GM06990 (cell line): ENCODE measurements at places on chromosomes 1 and 21.

- no peak for DNase-seq
Observed at GRCh38 chr1:110242731-110243130, 32.6 kb downstream of the KCNC4 start.

- DNase-seq, result no peak
Observed at GRCh38 chr1:169326956-169327268, 40.7 kb downstream of the NME7 start.

DNA sequence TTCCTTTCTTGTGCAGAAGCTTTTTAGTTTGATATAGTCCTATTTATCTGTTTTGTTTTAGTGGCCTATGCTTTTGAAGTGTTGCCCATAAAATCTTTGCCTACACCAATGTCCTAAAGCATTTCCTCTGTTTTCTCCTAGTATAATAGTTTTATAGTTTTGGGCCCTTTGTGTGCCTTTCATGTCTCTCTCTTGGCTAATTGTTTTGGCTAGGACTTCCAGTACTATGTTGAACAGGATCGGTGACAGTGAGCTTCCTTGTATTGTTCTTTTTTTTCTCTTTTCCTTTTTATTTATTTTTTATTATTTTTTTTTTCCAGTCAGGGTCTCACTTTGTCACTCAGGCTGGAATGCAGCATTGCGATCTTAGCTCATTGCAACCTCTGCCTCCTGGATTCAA, 47.0 kb upstream of the WARS2 start:
- DNase-seq, result no peak

- no peak for DNase-seq
Observed at GRCh38 chr1:243792891-243793290, 57.2 kb downstream of the AKT3 start.

GRCh38 chr1:98389809-98390208, 271.7 kb upstream of the SNX7 start:
- DNase-seq, result no peak

GRCh38 chr1:114517348-114517747, 6.3 kb upstream of the TRIM33 start:
- no peak for DNase-seq

DNA sequence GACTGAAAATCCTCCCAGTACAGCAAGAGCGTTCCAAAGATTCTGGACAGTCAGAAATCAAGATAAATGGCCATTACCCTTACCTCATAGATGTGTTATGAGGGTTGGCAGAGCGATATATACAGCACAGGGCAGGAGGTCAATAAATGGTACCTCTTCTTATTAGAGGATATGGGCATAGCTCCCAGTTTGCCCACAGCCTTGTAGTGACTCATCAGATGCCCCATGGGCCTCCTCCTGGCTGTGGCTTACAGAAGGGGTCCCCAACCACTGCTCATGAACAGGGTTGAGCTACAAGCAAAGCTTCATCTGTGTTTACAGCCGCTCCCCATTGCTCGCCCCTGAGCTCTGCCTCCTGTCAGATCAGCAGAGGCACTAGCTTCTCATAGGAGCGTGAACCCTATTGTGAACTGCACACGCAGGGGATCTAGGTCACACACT, 7.3 kb upstream of the IFNGR2 start:
- DNase-seq, result no peak

GRCh38 chr1:160581961-160582360, 2.7 kb upstream of the CD84 start:
- DNase-seq, result no peak

DNA sequence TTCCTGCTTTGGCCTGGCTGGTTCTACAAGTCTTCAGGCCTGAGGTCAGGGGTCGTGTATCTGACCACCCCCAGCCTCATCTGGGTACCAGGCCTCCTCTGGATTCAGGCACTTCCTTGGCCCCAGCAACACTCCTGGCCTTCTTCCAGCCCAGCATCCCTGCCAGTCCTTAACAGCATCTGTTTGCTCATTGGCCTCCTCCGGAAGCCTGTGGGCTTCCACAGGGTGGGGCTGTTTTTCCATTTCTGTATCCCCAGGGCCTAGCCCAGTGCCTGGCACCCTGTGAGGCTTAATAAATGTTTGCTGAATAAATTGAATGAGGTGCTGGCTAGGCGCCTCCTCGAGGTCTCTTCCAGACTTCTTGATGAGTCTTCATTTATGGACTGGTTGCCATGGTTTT, 21.5 kb upstream of the GPR37L1 start:
- DNase-seq, result no peak

DNA sequence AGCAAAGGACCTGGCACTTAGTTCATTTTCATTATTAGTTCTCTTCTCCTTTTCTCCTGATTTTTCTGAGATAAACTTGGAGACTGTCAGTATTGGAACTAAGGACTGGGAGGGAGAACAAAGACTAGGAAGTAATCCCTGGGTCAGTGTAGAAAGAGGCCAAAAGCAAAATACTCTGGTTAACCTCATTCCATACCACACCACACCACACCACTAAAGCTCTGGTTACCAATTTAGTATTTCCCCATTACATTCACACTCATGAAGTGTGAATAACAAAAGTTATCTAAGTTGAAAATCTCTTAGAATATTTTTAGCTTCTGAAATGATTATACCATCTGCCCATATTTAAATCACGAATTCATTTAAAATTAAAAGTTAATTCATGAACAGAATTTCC, 68.9 kb upstream of the DMRTA2 start:
- no peak for DNase-seq

DNA sequence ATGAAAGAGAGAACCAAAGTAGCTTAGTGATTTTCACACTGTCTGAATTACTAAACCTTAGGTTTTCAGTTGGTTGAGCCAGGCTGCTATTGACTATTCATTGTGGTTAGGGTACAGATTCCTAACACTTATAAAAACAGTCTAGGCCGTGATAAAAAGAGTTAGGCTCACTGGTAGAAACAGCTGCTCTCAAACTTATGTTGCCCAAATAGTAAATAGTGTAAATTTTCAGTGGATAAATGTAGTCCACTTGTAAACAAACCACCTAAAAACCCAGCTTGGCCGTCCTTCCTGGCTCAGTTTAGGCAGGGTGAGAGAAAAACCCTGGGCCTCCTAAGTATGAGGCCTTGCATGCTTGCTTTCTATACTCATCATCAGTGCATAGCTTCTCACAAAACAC, 34.9 kb downstream of the ARID1A start:
- no peak for DNase-seq

- DNase-seq, result no peak
Observed at GRCh38 chr1:2115702-2116341, 65.6 kb downstream of the PRKCZ start.

- no peak for DNase-seq
Observed at GRCh38 chr1:15850471-15851001, 3.0 kb downstream of the SPEN start.

GRCh38 chr1:9643351-9644256, 7.9 kb upstream of the PIK3CD start:
- DNase-seq, result no peak

DNA sequence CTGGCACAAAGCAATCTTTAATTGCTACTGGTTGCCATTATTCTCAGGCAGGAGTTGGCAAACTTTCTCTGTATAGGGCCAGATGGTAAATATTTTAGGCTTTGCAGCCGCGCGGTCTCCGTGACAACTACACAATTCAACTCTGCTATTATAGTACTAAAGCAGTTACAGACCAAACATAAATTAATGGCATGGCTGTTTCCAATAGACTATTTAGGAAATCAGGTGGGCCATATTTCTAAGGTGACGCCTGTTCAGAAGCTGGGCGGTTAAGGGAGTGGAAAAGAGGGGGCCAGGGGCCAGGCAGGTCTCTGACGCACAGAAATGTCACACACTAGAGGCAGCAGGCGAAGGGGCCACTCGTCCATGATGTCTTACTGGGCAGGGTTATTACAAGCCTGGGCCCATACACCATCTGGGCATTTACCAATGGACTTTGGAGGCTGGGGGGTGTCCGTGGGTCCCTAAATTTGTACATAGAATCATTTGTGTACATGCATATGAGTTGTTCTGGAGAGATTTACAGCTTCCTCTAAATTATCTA, 80.1 kb downstream of the STUM start:
- no peak for DNase-seq

DNA sequence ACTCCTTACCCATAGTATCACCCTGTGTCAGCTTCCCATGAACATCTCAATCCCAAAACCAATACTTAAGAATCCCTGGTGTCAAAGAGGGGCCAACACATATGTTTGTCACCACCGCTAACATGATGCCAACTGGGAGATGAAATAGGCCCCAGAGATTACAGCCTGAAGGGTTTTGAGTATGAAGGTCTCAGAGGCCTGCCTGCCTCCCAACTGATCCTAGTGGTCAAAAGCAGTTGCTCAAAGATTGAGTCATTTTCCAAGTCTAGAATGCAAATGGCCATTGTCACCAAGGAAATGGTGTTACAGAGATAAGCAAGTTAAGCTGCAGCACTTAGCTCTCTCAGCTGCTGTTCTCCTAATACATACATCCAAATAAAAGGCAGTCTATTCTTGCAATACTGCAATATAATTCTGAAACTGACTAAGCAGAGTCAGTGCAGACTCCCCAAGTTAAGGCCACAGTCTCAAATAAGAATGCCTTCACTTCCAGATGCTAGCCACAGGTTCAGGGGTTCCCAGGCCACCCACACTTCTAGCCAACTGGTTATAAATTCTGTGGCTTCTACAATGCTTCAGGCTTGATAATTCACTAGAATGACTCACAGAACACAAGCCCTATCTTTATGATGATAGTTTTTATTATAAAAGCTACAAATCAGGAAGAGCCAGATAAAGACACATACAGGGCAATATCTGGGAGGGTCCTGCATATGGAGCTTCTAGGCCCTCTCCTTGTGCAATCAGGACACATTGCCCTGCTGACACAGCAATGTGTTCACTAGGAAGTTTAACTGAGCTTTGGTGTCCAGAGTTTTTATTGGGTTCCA, 18.7 kb downstream of the DUSP10 start:
- DNase-seq, result no peak

DNA sequence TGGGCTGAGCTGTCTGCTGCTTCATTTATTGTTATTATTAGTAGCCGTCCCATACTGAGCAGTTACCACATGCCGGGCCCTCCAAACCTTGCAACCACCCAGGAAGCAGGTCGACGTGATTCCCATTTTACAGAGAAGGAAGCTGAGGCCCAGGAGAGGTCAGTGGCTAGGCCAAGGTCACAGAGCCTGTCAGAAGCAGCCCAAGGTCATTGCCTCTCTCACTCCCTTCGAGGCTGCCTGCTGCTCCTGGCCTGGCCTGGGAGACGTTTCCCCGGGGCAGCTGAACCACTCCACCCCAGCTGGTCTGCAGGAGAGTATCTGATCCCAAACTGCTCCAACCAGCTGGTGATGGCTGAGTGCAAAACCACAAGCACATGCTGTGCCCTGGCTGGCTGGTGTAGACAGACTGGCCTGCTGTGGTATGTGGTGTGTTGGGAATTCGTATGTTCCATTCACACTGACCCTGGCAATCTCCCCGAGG, 6.5 kb downstream of the PADI4 start:
- no peak for DNase-seq

GRCh38 chr1:55957276-55957675, 622.1 kb downstream of the PLPP3 start:
- DNase-seq, result no peak
